ENCODE measurements at places on chromosomes 2 and 18.

- DNase-seq: peak; percentile 50
Measured at GRCh38 chr18:58135701-58136331, 91.8 kb downstream of the NEDD4L start.

DNA sequence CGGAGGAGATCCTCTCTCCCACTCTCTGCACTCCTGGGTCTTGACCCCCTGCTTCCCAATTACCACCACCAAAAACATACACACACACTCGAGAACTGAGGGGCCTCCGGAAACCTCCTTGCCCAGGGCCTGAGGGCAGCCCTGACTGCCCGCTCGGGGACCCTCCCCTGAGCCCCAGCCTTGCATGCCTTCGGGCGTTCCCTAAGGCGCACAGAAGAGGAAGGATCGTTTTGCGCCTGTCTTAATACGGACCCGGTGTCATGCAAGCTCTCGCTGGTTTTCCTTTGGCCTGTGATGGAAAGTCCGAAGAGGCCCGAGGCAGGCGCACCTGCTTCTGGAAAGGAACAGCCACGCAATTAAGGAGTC is 19.8 kb downstream of the POU3F3 start:
- no peak for DNase-seq

DNA sequence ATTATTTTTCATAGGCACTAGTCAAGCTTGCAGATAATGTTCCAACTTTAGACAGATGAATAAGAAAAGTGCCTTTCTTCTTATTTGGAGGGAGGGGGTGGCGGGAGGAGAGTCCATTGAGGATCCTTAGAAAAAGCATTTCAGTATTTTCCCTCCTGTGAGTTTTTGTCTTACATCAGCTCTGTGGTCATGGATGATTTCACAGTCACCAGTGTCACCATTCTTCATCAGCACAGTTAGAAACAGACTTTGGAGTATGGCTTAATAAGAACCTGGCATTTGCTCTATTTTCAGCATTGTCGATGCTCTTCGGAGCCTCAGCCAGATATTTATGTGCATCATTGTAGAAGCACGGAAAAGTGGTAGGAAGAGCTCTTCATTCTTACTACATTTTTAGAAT is 70.1 kb downstream of the SLC39A10 start:
- no peak for DNase-seq

DNA sequence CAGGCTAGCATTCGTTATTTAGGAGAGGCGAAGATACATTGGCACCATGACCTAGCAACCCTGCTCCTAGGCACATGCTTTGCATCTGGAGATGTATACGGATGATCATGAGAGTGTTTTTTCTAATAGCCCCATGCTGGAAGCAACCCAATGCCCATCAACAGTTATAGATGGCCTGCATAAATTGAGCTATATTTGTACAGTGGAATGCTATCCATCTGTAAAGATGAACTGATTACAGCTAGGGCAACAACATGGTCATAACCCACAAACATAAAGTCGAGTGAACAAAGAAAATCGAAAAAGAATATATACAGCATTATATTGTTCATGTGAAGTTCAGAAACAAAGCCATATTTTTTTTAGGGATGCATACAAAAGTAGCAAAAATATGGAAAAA is 20.6 kb upstream of the CHRNA1 start:
- DNase-seq: no peak

DNA sequence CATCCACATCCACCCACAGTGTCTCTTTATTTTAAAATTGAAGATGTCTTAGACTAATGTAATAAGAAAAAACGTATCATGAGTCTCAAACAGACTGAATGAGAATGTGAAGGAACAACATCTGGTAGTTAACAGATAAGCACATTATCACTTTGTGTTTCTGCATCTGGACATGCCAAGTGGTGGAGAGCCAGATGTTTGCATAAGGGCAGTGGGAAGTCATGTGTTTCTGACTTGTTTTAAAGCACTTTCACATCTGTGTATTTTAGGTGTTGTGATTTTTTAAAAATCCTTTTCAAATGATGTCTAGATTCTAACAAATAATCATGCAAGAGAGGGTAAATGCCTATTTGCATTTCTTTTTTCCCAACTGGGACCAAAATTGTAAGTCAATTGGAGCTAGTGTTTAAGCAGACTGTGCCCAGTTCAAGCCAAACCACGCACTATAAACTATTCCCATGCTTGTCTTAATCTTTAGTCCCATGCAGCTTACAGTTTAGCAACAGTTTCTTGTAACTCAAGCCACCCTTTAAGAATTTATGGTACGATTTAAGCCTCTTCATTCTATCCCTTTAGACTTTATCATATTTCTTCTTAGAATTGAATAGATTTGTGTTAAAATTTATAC is 272.7 kb upstream of the DOK6 start:
- DNase-seq: no peak

GRCh38 chr2:134737671-134738070 is 18.9 kb upstream of the TMEM163 start:
- no peak for DNase-seq

DNA sequence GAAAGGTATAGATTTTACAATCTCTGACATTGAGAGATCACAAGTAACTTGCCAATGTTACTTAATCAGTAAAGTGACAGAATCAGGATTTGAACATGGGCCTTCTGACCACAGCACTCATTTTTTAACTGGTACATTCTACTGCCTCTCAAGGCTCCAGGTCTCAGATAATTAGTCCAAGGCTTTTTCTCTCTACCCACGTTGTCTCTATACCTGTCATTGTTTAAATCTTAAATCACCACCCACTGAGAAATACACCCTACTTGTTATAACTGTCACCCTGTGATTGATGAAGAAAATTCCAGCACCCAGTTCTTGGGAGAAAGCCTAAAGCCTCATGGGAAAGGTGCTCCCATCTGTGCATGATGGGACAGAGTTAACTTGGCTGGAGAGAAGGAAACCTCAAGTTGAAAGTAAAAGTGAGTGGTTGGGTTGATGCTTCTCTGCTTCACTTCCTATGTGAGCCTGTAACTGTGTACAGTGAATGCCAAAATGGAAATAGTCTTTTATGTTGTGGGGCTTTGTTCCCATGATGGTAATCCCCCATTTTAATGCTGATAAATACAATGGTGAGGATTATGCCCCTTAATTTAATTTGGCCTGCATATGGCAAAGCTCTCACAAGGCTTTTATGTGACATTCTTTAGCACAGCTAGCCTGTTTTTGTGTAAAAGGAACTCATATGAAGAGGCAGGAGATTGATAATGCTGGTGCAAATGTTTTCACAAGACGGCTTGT is 190.1 kb upstream of the SP5 start:
- no peak for DNase-seq

- no peak for DNase-seq
Measured at GRCh38 chr18:24613896-24614640, 153.6 kb downstream of the HRH4 start.

GRCh38 chr2:29703336-29703735 is 218.1 kb downstream of the ALK start:
- no peak for DNase-seq
